ENCODE measurements at places on chromosomes 3 and 15. TPM values are rescaled to one million over a fixed set of nuclear protein-coding genes. Genes with fewer than 3 reads are reported as not detected.

Gene TMF1
- 52.4 TPM for total RNA-seq

Gene HYAL1
- 0.42 TPM for total RNA-seq

Gene ADAMTS17
- total RNA-seq, result 4.0 TPM

Gene SCG3
- total RNA-seq, result not detected

Gene MLF1
- 5.0 TPM for total RNA-seq

Gene C3orf22
- total RNA-seq, result not detected

Gene GUCA1C
- not detected for total RNA-seq

Gene PLA2G4D
- not detected for total RNA-seq

Gene KCNMB2
- total RNA-seq, result not detected

Gene GOLGA6L10
- 1.9 TPM for total RNA-seq

Gene PTH1R
- total RNA-seq, result not detected

Gene CPNE9
- total RNA-seq, result not detected

Gene SPTBN5
- total RNA-seq, result 1.1 TPM

Gene NAALADL2
- total RNA-seq, result 4.2 TPM

Gene FAM240A
- not detected for total RNA-seq

Gene NRG4
- not detected for total RNA-seq

Gene AGTR1
- total RNA-seq, result not detected

Gene CEMIP
- total RNA-seq, result 0.14 TPM

Gene LRTM1
- total RNA-seq, result not detected

Gene IGSF11
- not detected for total RNA-seq

Gene TEX9
- 6.3 TPM for total RNA-seq

Gene OCA2
- total RNA-seq, result not detected

Gene BSN
- 0.10 TPM for total RNA-seq

Gene SLC22A14
- 0.64 TPM for total RNA-seq

Gene TUSC7
- total RNA-seq, result not detected

Gene RAB6B
- total RNA-seq, result 1.1 TPM

Gene EPHB1
- not detected for total RNA-seq

Gene LRRC3B
- not detected for total RNA-seq

Gene GDPGP1
- 3.4 TPM for total RNA-seq

Gene CASR
- total RNA-seq, result not detected

Gene SHC4
- total RNA-seq, result 0.49 TPM

Gene GOLGA6L7
- not detected for total RNA-seq

Gene GPR160
- total RNA-seq, result 2.6 TPM

Gene ATP6V1A
- total RNA-seq, result 51.6 TPM

Gene NEK10
- total RNA-seq, result 1.1 TPM

Gene FAM81A
- total RNA-seq, result 1.1 TPM

Gene TRAIP
- total RNA-seq, result 7.1 TPM

Gene UACA
- 37.0 TPM for total RNA-seq

Gene SERPINI2
- total RNA-seq, result not detected

Gene SCAANT1
- not detected for total RNA-seq

Gene PLSCR2
- not detected for total RNA-seq

Gene SLC12A1
- not detected for total RNA-seq

Gene CACNA2D2
- not detected for total RNA-seq

Gene HHLA2
- not detected for total RNA-seq

Gene SLC2A2
- not detected for total RNA-seq

Gene ARPIN
- 7.1 TPM for total RNA-seq

Gene FOXB1
- not detected for total RNA-seq

Gene CRABP1
- not detected for total RNA-seq

Gene PPCDC
- total RNA-seq, result 25.1 TPM

Gene TMEM212
- not detected for total RNA-seq

Gene KY
- not detected for total RNA-seq

Gene P2RY13
- not detected for total RNA-seq

Gene ITIH4
- total RNA-seq, result 0.58 TPM

Gene VWA5B2
- total RNA-seq, result not detected

Gene MYL3
- total RNA-seq, result not detected

Gene TYRO3
- total RNA-seq, result 12.3 TPM

Gene ZNF860
- total RNA-seq, result 11.7 TPM

Measured in MCF 10A (cell line).